ENCODE measurements at places on chromosomes 2 and 18. TPM values are rescaled to one million over a fixed set of nuclear protein-coding genes. Genes with fewer than 3 reads are reported as not detected.
A peak's percentile ranks its signal among the peaks of the same experiment; 100 is the strongest.

REG3A gene
- 0.70 TPM for polyA plus RNA-seq

STPG4 gene
- polyA plus RNA-seq, result not detected

PDE1A gene
- 0.60 TPM for polyA plus RNA-seq

CD207 gene
- not detected for polyA plus RNA-seq

ZDBF2 gene
- polyA plus RNA-seq, result 10.3 TPM

HEATR5B gene
- 5.5 TPM for polyA plus RNA-seq

DNA sequence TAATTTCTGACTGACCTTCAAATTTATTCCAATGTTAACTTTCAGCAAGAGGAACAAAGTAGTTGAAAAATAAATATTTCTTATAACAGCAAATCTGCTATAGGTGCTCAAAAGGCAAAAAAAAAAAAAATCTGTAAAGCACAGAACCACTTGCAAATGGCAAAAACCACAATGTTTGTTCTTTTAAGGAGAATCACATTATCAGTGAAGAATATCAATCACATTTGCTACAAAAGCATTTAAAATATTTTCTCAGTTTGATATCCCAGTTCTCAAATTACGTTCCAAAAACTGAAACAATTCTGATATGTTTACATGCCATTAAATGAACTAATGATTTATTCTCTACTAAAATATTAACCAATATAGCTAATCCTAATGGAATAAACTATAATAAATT is 163.3 kb downstream of the METTL4 start:
- H3K27me3 ChIP-seq, result no peaks in the 10 kb centered on the region
- no peaks in the 10 kb centered on the region for H3K4me1 ChIP-seq
- DNase-seq, result no peak
- H3K4me3 ChIP-seq, result no peak overlapping the region
- H3K36me3 ChIP-seq, result no peaks in the 10 kb centered on the region
- no peak overlapping the region for H3K27ac ChIP-seq

- peaks cover 4% of the 10 kb centered on the region for H3K4me1 ChIP-seq
- H3K27me3 ChIP-seq, result peaks cover 6% of the 10 kb centered on the region
- peak; percentile 82 for DNase-seq
- no peak overlapping the region for H3K27ac ChIP-seq
- H3K36me3 ChIP-seq, result no peaks in the 10 kb centered on the region
Observed at GRCh38 chr2:121076885-121077549, 208.0 kb downstream of the TFCP2L1 start.

GRCh38 chr2:25851740-25852503 is 26.4 kb downstream of the ASXL2 start:
- no peaks in the 10 kb centered on the region for H3K27me3 ChIP-seq
- no peaks in the 10 kb centered on the region for H3K4me1 ChIP-seq
- H3K36me3 ChIP-seq, result no peaks in the 10 kb centered on the region
- DNase-seq, result peak; percentile 63

DNA sequence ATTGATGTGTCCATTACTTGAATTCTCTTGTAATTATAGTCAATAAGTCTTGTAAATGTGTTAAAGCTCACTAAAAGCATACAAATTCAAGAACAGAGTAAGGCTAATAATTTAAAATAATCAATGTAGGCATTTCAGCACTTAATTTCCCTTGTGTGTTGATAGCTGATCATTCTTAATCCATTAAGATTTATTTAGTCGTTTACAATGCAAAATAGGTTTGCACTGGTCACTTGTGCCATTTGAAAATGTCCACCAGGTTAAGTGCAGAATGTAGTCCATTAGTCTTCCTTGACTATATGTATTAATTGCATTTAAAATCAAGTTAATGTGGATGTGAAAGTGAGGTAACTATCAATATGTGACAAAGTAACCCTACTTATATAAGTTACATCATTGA is 39.4 kb downstream of the ZNF407 start:
- DNase-seq, result no peak
- no peaks in the 10 kb centered on the region for H3K4me1 ChIP-seq
- H3K4me3 ChIP-seq, result no peak overlapping the region

DNA sequence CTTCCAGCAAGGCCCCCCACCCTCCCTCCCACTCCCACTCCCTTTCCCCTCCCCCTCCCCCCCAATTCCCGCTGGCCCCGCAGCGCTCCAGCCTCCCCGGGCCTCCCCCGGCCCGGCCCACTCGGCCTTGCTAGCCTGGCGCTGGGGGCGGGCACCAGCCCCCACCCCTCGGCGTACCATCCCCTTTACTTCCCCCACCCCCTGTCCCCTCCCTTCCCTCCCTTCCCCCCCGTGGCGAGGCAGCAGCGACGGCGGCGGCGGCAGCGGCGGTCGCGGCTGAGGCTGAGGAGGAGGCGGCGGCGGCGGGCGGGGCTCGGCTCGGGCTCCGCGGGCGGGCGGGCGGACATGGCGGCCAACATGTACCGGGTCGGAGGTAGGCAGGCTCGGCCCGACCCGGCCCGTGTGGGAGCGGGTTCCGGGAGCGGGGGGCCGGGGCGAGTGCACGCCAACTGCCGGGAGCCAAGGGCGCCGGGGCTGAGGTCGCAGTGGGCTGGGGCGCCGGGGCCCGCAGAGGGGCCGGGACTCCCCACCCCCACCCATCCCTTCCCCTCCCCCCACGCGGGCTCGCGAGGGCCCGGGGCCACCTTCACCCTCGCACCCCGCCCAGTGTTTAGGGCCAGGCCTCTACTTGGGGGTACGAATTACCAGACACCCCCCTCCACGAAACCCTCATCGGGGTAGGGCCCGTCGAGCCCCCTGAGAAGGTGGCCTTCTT is at the start of gene MTA3:
Gene MTA3, plus strand, starts transcription at position 232 of the 715 bp plus-strand sequence. Its CDS starts 114 bp downstream, at position 346.
- H3K36me3 ChIP-seq, result peaks cover 2% of the 10 kb centered on the region
- peaks cover 10% of the 10 kb centered on the region for H3K4me1 ChIP-seq
- peak within 1 kb of the TSS; percentile 93 for H3K27ac ChIP-seq
- no peaks in the 10 kb centered on the region for H3K27me3 ChIP-seq

DNA sequence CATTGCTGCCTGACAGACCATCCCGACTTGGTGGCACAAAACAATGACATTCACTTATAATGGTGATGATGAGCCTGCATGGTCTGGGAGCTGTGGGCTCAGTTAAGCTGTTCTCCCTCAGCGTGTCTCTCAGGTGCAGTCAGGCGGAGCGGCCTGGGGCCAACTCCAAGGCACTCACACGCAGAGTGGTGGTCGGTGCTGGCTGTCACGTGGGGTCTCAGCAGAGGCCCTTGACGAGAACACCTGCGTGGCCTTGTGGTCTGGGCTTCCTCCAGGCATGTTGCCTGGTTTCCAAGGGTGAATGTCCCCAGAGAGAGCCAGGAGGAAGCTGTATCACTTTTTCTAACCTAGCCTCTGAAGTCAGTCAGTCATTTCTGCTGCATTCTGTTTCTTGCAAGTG is 29.8 kb downstream of the ARMC9 start:
- H3K27me3 ChIP-seq, result no peaks in the 10 kb centered on the region
- DNase-seq, result no peak
- no peak overlapping the region for H3K4me3 ChIP-seq
- peaks cover 12% of the 10 kb centered on the region for H3K36me3 ChIP-seq
- H3K27ac ChIP-seq, result no peak overlapping the region

- no peaks in the 10 kb centered on the region for H3K36me3 ChIP-seq
- no peak overlapping the region for H3K4me3 ChIP-seq
- no peak overlapping the region for H3K27ac ChIP-seq
- DNase-seq, result peak; percentile 67
Observed at GRCh38 chr18:24878289-24878688, 417.9 kb downstream of the HRH4 start.

- H3K27me3 ChIP-seq, result no peaks in the 10 kb centered on the region
- no peaks in the 10 kb centered on the region for H3K36me3 ChIP-seq
- H3K4me1 ChIP-seq, result peaks cover 8% of the 10 kb centered on the region
Observed at GRCh38 chr18:76506974-76507764, 12.1 kb upstream of the ZNF516 start.

DNA sequence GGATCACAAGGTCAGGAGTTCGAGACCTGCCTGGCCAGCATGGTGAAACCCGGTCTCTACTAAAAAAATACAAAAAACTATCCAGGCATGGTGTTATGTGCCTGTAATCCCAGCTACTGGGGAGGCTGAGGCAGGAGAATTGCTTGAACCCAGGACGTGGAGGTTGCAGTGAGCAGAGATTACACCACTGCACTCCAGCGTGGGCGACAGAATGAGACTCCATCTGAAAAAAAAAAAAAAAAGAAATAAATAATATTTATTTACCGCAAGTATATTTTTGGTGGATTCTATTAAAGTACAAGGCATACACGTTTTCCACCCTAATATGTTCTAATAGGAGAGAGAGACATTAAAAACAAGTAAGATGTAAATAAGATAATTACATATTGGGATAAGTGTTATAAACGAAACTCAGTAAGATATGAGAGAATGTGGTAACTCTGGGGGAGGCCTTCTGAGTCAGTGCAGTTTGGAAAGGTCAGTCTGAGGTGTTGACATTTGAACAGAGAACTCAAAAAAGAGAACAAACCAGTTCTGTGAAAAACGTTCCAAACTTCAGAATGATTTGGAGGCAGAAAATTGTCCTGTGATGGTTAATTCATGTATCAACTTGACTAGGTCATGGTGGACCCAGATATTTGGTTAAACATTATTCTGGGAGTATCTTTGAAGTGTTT is 8.8 kb upstream of the POLI start:
- H3K27me3 ChIP-seq, result no peaks in the 10 kb centered on the region
- no peaks in the 10 kb centered on the region for H3K4me1 ChIP-seq
- H3K27ac ChIP-seq, result no peak overlapping the region
- H3K4me3 ChIP-seq, result no peak overlapping the region
- no peaks in the 10 kb centered on the region for H3K36me3 ChIP-seq

DNA sequence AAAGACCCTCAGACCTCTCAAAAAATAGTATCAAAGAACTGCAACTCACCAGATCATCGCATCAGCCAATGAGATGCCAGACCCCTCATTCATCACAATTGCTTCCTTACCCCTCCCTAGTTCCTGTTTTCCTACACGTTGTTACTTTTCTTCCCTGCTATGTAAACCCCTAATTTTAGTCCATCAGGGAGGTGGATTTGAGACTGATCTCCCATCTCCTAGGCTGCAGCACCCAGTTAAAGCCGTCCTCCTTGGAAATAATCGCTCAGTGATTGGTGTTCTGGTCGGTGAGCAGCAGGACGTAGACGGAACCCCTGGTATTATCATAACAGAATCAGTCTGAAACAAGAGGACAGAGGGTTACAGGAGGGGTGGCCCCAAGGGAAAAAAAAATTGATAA is 44.0 kb upstream of the MAP4K4 start:
- no peak overlapping the region for H3K4me3 ChIP-seq
- DNase-seq, result no peak
- H3K4me1 ChIP-seq, result peaks cover 5% of the 10 kb centered on the region
- H3K27ac ChIP-seq, result no peak overlapping the region
- no peaks in the 10 kb centered on the region for H3K27me3 ChIP-seq

GRCh38 chr2:151914989-151915628 is 86.9 kb upstream of the ARL5A start:
- no peaks in the 10 kb centered on the region for H3K4me1 ChIP-seq
- H3K27ac ChIP-seq, result no peak overlapping the region
- DNase-seq, result no peak
- H3K4me3 ChIP-seq, result no peak overlapping the region
- no peaks in the 10 kb centered on the region for H3K27me3 ChIP-seq
- no peaks in the 10 kb centered on the region for H3K36me3 ChIP-seq

GRCh38 chr2:33521791-33522281 is 45.4 kb downstream of the RASGRP3 start:
- H3K4me1 ChIP-seq, result no peaks in the 10 kb centered on the region
- no peak overlapping the region for H3K27ac ChIP-seq
- DNase-seq, result peak; percentile 68
- no peaks in the 10 kb centered on the region for H3K36me3 ChIP-seq
- no peaks in the 10 kb centered on the region for H3K27me3 ChIP-seq
- H3K4me3 ChIP-seq, result no peak overlapping the region

DNA sequence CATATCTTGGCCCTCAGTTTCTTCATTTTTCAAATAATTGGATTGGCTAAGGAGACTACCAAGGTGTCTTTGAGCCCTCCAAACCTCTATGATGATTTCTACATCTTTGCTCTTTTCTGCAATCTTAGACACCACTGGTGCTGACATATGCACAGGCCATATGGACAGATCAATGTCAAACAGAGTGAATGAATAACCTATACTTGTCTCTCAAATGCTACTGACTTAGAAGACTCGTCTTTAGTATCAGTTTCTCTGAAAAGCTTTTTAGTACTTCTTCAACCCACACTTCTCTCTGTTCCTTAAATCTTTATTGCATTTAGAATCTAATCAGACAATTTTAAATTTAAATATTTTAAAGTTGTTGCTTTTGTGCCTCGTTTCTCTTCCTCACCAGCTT is 258.2 kb downstream of the LTBP1 start:
- H3K4me1 ChIP-seq, result peaks cover 4% of the 10 kb centered on the region
- no peak overlapping the region for H3K4me3 ChIP-seq
- peak overlapping the region; percentile 17 for H3K27ac ChIP-seq
- H3K36me3 ChIP-seq, result no peaks in the 10 kb centered on the region
- H3K27me3 ChIP-seq, result no peaks in the 10 kb centered on the region

DNA sequence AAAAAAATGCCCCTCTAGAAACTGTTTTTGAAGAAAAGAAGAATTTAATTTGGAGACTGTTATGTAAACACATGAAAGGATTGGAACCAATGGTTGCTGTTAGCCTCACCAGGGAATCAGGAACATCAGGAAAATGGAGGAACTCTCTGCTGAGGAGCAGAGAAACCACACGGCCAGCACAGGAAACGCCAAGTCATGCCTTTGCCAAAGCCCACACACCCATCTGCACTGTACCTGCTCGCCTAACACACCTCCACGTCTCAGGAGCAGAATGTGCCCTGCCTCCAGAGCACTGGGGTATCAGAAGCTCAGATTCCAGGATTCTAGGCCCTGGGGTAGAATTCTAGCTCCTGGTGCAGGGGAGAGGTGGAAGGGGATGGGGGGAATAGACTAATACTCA is 9.8 kb upstream of the SCYGR1 start:
- H3K27me3 ChIP-seq, result no peaks in the 10 kb centered on the region
- no peak overlapping the region for H3K4me3 ChIP-seq
- DNase-seq, result no peak
- H3K4me1 ChIP-seq, result no peaks in the 10 kb centered on the region
- no peaks in the 10 kb centered on the region for H3K36me3 ChIP-seq
- no peak overlapping the region for H3K27ac ChIP-seq

DNA sequence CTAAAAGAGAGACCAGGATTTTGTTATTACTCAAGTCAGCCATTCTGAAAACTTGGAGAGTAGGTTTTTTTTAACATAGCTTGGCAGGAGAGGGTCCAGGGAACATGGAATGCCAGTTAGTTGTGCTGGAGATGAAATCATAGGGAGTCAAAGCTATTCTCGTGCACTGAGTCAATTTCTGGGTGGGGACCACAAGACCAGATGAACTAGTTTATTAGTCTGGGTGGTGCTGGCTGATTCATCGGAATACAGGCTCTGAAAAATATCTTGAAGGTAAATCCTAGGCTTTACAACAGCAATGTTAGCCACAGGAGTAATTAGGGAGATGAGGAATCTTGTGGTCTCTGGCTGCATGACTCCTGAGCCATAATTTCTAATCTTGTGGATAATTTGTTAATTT is 921.4 kb downstream of the TRIB2 start:
- H3K27me3 ChIP-seq, result no peaks in the 10 kb centered on the region
- H3K4me1 ChIP-seq, result no peaks in the 10 kb centered on the region
- no peak for DNase-seq
- no peak overlapping the region for H3K4me3 ChIP-seq
- no peak overlapping the region for H3K27ac ChIP-seq

DNA sequence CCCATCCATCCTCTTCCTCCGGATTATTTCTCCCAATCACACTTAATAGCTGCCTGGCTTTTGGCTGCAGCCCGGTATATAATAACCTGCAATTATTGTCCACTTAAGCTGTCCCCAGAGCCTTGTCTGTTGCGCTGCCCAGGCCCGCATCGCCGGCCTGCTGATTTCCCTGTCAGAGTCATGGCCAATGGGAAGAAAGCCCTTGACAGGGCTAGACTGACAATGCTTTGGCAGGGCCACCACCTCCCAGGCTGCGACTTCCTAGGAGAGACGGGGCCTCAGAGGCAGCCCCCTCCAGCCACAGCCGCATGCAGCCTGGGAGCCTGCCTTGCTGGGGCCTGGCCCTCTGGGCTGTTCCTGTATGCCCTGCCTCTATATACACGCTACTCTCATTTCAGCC is 10.0 kb upstream of the CELF4 start:
- H3K4me1 ChIP-seq, result no peaks in the 10 kb centered on the region
- H3K27me3 ChIP-seq, result peaks cover 20% of the 10 kb centered on the region
- no peak for DNase-seq
- H3K36me3 ChIP-seq, result no peaks in the 10 kb centered on the region
